NCI-H2227 treated with DMSO at 0.1 percent for 48 hours (cell line): ENCODE measurements at places on chromosomes 6 and 20.

DNA sequence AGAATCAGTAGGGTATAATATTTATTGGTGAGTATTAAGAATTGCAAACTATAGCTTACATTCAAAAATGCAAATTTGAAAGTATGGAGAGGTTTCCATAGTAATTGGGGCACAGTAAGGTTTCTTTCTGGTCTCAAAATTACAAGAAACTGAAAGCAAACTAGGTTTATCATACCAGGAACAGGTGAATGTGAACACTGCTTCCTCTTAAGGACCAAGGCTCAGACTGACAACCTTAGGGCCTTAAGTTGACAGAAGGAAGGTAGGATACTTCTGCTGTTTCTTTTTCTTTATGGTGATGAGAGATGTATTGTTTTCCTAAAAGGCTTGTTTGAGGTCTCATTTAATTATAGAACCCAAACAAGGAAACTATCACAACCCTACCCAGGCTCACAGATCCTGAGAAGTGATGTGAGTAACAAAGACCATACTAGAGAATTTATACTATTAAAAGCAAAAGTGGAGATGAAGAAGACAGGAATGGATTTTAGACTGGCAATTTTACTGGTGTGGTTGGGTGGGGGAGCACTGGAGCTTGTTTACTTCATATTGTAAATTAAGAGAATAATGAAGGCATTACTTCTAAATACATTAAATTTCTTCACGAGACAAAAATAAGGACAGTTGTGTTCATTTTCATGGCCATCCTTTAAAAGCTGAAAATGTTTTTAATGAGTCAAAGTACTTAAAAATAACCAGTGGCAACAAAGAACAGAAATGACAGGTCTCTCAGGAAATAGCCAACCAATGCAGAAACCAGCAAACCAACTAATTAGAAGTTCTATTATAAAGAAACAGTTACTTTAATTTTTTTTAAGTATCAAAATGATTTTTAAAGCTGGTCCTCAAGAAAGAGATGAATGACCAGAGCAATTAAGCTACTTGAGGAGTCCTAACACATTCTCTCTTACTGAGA lies 21.3 kb downstream of the STAU1 start:
- no peak for DNase-seq

- no peak for DNase-seq
These were observed 2.5 kb downstream of the RPL10A start for GRCh38 chr6:35470663-35471120.

DNA sequence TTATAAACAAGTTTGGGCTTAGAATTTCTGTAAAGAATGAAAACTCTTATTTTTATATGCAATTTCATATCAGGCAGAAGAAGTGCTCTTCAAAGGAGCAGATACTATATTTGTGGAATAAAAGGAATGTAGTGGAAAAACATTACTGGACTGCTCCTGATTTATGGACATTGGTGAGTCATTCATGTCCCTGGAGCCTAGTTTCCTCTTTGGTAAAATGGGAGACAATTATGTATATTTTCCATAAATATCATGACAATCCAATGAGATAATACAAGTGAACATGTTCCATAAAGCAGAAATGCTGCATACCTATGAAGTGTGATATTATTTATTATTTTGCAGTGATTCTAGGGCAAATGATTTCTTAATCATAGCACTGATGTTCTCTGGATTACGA lies 445.8 kb upstream of the CITED2 start:
- no peak for DNase-seq

GRCh38 chr6:32105433-32105832 lies 3.7 kb downstream of the TNXB start:
- DNase-seq = no peak

- no peak for DNase-seq
These were observed 250.8 kb downstream of the SMOC2 start for GRCh38 chr6:168691774-168692173.

GRCh38 chr20:17624551-17625245 lies 54.8 kb downstream of the DSTN start:
- no peak for DNase-seq
